Stimulated activated CD8-positive, alpha-beta memory T cell treated with anti-CD3 and anti-CD28 coated beads, Interleukin-2, amount 100 ng/mL, for 48 hours (primary cell): ENCODE measurements at places on chromosomes 5 and 9.

DNA sequence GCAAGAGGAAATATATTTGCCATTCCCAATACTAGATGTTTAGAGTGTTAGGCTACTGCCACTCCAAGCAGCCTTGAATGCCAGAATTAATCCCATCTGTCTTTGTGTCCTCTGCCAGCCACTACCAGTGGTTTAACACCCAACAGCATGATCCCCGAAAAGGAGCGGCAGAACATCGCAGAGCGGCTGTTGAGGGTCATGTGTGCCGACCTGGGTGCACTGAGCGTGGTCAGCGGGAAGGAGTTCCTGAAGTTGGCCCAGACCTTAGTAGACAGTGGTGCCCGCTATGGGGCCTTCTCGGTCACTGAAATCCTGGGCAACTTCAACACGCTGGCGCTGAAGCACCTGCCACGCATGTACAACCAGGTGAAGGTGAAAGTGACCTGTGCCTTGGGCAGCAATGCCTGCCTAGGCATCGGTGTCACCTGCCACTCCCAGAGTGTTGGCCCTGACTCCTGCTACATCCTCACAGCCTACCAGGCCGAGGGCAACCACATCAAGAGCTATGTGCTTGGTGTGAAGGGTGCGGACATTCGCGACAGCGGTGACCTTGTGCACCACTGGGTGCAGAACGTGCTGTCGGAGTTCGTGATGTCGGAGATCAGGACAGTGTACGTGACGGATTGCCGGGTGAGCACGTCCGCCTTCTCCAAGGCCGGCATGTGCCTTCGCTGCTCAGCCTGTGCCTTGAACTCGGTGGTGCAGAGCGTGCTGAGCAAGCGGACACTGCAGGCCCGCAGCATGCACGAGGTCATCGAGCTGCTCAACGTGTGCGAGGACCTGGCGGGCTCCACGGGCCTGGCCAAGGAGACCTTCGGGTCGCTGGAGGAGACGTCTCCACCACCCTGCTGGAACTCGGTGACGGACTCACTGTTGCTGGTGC, 29.3 kb downstream of the AMBP start:
- DNase-seq: no peak

DNA sequence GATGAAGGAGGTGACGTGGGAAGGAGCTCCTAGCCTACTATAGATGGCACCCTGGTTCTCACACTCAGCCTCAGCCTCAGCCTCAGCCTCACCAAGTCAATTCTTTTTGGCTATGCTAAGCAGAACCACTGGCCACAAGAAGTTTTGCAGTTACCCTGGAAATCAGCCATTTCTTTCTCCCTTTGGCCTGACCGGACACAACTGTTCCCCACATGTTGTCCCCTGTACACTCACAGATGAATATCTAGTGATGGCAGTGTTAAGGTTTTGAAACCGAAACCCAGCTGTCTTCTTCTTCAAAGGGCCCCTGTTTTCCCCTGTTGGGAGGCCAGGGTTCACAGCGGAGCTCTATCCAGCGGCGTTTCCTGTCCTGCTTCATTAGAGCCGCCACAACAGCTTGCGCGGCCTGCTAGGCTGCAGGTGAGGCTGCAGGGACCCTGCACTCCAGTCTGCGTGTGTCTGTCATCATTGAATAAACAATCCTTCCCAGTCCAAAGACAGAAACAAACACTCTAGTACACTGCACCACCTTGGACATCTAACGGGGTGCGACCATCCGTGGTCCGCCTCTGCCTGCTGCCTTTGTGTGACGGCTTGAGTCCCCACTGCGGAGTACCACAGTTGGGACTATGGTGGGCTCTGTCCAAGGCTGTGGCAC, 250.5 kb downstream of the DENND1A start:
- DNase-seq: no peak

GRCh38 chr9:122055701-122056100, 37.4 kb downstream of the TTLL11 start:
- DNase-seq: no peak

GRCh38 chr5:98750693-98751092, 22.8 kb upstream of the RGMB start:
- DNase-seq: no peak

DNA sequence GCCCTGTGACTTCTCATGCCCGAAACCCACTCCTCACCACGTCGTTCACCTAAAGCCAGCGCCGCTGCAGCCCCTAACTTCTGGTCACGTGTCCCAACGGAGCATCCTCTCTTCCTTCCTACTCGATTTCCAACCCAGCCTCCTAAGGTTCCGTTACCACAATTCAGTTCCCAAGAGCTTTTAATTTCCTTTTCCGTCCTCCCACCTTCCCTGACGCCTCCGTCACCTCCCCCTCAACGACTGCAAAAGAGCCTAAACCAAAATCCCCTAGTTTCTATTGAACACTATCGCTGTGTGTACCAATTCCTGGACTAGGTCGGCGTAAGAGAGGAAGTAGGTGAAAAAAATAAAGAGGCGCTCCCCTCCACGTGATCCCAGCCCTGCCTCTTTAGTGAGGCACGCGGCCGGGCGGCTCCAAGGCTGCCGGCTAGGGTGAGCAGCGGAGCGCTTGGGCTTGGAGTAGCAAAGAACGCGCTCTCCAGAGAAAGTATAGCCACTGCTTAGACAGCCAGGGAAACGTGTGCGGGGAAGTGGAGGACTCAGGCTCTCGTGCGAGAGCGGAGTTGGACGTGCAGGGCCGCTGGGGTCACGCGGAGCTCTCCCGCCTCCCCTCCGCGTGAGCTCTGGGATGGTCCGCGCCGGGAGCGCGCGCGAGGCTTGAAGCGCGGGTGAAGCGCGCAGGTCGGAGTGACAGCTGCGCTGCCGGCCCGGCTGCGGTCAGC, at the start of the genes CENPP and NOL8:
CENPP (plus strand) TSS at position 685 of the 722 bp plus-strand sequence.
NOL8 (minus strand) TSS at position 82 of the 722 bp plus-strand sequence. CDS start 1,189 bp downstream, outside the sequence.
- DNase-seq: peak; percentile 70

- DNase-seq: no peak
These were observed 23.2 kb upstream of the SPTAN1 start for GRCh38 chr9:128529191-128529590.

DNA sequence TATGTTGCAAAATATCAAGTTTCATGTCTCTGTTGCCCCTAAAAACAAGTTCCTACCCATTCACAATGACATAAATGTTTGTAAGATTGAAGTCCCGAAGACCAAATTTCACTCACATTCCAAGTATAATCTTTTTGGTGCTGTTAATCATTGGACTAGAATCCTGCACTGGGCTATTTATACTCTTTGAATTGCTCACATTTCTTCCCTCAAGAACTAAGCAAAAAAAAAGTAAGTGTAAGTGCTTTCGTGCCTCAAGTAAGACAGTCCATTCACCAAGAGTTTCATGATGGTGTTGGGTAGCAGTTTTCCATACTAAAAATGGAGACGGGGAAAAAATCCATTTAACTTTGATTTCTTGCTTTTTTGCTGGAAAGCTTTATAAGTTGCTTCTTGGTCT, 242.3 kb downstream of the EBF1 start:
- no peak for DNase-seq

- no peak for DNase-seq
These were observed 27.6 kb downstream of the TRPC7 start for GRCh38 chr5:136337788-136338187.

- no peak for DNase-seq
These were observed 67.4 kb downstream of the MRPS27 start for GRCh38 chr5:72252574-72253155.

GRCh38 chr5:135823881-135824280, 10.6 kb upstream of the SLC25A48 start:
- DNase-seq: no peak

DNA sequence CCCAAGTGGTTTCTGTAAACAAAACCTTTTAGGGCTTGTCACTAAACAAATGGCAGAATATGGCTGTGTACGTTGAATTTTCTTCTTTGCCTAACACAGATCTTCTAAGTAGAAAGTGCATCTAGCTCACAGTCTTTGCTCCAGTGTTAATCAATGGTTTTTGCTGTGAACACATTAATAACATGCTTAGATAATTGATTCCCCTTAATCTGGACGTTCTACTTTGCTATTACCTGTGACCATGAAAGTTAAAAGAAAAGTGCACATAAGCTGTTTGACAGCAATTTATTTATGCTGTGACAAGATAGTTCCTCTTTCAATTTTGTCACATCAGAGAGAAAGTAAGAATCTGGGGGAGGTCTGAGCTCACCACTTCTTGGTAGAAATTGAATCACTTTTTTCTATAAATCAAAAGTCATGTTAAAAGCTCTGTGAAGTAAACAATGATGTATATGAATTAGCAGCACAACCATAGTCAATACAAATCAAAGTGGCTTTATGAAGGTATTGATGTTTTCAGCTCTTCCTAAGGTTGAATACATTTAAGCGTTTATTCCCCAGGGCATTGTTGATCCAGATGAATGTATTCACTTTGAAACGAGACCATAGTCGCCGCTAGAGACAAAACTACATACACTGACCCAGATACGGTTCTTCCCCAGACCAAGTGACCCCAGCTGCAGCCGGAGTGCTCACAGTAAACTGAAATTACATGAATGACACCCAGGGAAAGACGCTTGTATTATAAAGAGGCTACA, 174.6 kb upstream of the ZNF608 start:
- no peak for DNase-seq

DNA sequence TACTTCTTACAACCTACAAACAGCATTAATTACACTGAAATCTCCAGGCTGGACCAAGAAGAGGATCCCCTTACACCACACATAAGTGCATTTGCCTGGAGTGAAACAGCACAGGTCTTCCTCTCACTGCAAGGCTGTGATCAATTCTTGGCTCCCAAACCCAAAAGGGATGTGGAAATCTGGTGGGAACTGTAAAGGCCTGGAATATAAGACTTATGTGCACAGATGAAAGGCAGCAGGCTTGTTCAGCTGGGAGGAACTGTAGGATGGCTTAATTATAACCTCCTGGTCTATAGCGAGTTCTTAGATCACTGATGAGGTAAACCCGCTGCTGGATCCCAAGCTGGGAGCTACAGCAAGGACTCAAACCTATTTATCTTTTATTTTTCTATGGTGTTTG, 182.9 kb upstream of the TNC start:
- DNase-seq: no peak

DNA sequence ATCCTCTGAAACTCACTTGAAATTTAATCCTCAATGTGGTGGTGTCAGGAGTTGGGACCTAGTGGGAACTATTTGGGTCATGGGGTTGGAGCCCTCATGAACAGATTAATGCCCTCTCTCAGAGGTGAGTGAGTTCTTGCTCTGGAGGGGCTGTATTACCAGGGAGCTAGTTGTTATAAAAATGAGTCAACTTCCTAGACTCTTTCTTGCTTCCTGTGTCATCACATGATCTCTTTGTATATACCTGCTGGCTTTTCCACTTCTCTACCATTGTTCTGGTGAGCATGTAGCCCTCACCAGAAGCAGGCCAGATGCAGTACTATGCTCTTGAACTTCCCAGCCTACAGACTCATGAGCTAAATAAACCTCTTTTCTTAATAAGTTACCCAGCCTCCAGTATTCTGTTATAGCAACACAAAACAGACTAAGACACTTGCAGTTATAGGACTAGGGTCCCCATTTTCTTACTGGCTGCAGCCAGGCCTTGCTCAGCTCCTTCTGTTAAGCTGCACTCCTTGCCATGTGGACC, 127.5 kb downstream of the SUSD1 start:
- DNase-seq: no peak

DNA sequence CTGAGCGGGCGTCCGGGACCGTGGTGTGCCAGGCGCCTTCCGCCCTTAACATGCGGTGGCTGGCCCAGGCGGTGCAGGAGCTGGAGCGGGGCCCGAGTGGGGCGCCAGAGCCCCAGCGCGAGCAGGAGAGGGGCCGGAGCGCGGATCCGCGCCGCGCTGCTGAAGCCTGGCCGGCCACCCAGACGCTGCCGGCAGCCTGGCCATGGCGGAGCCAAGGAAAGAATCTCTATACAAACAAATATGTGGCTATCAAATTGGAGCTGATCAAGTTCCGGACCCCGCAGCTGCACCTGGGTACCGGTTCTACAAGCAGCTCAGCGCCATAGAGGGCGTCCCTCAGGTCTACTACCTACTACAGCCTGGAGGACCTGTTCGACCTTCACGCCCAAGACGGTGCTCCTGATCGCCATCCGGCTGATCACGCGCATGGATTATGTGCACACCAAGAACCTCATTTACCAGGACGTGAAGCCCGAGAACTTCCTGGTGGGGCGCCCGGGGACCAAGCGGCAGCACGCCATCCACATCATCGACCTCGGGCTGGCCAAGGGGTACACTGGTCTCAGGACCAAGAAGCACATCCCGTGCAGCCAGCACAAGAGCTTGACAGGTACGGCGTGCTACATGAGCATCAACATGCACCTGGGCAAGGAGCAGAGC, 55.8 kb downstream of the JAK2 start:
- DNase-seq: no peak

DNA sequence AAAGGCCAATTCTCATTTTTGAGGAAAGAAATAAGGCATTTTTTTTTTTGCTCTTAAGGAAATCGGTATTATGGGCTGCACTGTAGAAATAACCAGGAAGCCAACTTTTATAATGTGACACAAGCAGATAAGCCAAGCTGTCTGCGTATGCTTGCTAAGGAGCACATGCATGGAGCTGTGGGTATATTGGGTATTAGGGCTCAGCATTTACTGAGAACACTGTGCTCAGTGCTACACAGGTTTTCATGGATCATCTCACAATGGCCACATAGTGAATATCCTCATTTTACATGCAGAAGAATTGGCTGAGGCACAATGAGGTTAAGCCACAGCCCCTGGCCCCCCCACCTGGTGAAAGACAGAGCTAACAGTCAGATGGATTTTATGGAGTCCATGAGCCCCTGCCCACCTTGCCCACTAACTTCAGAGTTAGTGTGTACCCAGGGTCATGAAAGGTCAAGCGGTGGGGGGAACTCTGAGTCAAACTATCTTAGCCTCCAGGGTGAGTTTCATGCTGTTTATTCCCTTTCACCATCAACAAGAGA, 204.8 kb downstream of the SPATA31A6 start:
- DNase-seq: no peak

DNA sequence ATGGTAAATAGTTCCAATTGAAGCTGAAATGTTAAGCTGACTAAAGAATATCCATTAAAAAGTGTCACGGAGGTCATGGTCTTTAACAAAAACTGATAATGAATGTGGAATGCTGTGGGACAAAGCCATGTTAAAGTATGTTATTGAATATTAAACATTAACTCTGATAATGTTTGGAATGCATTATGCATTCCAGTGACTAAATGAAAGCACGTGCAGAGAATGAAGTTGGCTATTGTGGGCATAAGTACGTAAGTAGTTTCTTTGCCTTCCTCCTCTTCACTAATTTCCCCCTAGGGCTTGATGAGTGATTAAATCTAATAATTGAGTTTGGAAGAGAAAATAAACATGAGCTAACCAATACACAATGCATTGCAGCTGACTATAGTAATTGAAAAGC, 640.4 kb upstream of the CDH10 start:
- DNase-seq: no peak

- no peak for DNase-seq
These were observed 18.1 kb upstream of the RGMB start for GRCh38 chr5:98755406-98755805.

GRCh38 chr5:145161391-145161790, 673.8 kb downstream of the PRELID2 start:
- DNase-seq: no peak

- DNase-seq: no peak
These were observed 74.0 kb downstream of the PCSK5 start for GRCh38 chr9:75964427-75964826.

DNA sequence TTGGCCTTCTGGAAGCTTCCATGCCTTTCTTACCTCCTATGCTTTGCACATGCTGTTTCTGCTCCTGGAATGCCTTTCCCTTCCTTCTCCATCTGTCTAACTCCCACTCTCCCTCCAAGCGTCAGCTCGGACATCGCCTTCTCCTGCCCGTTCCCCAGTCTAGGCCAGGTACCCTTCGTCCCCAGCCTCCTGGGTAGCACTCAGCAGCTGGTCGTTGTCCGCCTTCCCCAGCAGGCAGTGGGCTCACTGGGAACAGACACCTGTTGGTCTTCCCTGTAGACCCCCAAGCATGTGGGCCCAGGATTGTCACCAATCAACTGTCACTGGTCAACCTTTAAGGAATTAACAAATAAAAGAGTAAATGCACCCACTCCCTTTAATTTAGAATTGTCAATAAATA, 202.2 kb downstream of the RGS3 start:
- no peak for DNase-seq
